A549 treated with ZK216348 at 1 μM for 4 hours (cell line): ENCODE measurements at places on chromosomes 13 and 19. TPM values are rescaled to one million over a fixed set of nuclear protein-coding genes. Genes with fewer than 3 reads are reported as not detected.

Gene NOVA2
- 0.21 to 0.38 TPM (median 0.29 TPM) in 5 replicates for total RNA-seq

Gene GRIK5
- 0.21 to 1.0 TPM (median 0.60 TPM) in 5 replicates for total RNA-seq

Gene DGKH
- total RNA-seq = 2.9 to 6.6 TPM (median 5.0 TPM) in 5 replicates

Gene IL4I1
- total RNA-seq = 0.19 to 0.88 TPM (median 0.64 TPM) in 5 replicates

Gene KL
- total RNA-seq = 0.07 TPM in 1 of 5 replicates, not detected in the others
